Fibroblast of skin of right biceps (primary cell): ENCODE measurements at places on chromosomes 13 and 19.

- DNase-seq, result no peak
These were observed 62.8 kb upstream of the ATP12A start for GRCh38 chr13:24617256-24618010.

DNA sequence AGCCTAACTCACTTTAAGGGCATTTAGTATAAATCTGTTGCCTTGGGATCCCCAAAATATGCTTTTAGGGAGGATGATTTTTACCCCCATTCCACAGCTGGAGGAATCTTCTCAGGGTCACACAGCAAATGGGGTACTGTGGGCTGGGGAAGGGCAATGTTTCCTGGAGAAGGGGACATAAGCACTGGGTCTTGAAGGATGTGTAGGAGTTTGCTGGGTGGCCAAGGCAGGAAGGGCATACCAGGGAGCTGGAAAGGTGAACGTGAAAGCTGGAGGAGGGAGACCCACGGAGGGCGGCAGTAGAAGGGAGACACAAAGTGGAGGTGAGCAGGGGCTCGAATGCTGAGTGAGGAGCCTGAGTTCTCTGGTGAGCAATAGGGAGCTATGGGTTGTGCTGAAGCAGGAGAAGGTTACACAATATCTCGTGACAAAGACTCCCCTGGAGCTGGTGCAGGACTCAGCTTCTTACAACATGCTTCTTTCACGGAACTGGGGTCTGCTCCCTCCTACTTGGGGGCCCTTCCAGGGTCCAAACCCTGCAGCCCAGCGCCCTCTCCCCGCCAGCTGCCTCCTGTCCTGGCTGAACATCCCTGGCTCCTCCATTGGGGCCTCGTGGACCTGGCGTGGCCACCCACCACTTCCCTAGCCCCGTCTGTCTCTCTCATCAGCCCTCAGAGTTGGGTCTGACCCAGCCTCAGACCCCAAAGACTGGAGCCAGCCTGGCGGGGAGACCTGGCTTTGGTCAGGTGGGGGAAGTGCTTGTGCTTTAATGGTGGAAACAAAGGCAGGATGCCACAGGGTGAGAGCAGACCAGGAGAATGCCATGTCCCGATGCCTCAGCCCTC lies 11.1 kb downstream of the CILP2 start:
- no peak for DNase-seq

GRCh38 chr19:38649305-38650171 lies 2.1 kb downstream of the ACTN4 start:
- no peak for DNase-seq

GRCh38 chr19:5205937-5206750 lies 134.5 kb downstream of the PTPRS start:
- DNase-seq, result no peak

GRCh38 chr13:106466691-106467426 lies 68.6 kb downstream of the EFNB2 start:
- DNase-seq, result no peak
